ENCODE measurements at places on chromosomes 13 and 19.

- no peak for DNase-seq
Measured at GRCh38 chr19:30670011-30670329, 297.8 kb downstream of the ZNF536 start.

DNA sequence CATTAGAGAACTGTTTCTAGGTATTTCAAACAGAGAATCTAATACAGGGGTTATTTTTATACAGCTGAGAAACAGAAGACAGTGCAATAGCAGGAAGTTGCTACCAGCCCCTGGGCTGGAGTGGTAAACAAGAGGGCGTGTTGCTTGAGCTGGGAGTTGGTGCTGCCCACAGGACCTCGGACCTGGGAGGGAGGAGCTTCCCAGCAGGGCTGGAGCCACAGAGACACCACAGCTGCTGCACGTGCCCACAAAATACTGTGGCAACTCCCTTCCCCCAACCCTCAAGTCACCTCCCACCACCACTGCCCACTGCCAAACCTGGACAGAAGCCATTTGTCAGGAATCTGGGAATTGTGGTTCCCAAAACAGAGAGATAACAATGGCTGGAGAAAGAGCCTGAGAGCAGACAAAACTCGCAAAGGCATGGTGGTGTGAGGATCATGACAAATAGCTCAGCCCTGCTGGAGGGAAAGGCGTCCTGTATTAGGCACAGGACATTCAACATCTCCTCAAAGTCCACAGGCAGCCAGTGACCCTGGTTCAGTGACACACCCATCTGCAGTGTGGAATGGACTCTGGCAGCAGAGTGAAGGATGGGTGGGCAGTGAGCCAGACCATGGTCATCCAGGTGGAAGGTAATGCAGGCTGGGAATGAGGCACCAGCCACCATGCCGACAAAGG is 57.2 kb downstream of the SPATA13 start:
- DNase-seq: no peak

DNA sequence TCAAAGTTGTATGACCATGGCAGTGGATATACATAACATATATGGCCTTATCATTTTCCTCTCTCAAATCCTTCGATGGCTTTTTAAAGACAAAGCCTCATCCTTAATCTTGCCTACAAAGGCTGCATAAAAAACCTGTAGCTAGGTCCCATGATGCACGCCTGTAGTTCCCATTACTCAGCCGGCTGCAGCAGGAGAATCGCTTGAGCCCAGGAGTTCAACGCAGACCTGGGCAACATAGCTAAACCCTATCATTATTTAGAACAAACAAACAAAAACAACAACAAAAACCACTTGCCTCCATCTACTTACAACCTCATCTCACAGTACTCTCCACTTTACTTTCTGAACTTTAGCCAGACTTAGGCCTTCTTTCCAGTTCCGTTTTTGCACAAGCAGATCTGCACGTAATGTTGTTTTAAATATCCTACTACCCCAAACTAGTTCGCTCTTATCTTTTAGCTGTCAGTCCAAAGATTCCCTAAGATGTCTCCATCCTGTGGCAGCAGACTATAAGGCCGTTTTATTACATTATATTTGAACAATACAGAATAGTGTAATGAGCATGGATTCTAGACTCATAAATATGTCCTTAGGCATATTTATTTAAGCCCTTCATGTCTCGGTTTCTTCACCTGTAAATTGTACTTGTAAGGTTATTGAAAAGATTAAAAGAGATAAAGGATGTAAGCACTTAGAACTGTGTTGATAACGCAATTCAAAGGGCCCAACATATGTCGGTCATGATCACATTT is 969 bp upstream of the POMP start:
- no peak for DNase-seq

GRCh38 chr13:40637643-40638042 is 28.8 kb downstream of the FOXO1 start:
- DNase-seq: no peak

DNA sequence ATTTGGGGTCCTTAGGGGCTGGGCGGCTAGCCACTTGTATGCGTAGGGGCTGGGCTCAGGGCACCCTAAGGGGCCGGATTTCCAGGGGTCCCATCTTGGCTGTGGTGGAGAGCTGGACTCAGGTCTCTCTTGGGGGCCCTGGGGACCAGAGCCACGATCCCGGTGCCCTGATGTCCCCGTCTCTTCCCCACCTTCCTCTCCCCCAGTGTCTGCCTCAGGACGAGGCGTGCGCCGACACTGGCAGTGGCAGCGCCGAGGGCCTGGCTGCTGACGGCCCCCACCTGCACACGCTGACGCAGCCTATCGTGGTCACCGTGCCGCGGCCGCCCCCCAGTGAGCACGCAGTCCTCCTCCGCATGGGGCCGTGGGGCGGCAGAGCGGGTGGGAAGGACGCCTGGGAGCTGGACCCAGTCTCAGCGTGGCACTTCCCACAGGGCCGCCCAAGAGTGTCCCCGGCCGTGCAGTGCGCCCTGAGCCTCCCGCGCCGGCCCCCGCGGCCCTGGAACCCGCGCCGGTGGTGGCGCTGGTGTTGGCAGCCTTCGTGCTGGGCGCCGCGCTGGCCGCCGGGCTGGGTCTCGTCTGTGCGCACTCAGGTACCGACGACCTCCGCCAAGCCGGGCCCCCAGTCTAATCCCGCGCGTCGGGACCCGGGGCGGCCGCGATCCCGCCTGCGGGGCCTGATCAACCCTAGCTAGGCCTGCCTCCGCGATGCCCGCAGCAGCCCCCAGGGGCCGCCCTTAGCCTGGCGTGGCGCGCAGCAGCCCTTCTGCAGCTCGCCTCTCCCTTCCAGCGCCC is 2.7 kb upstream of the SNAPC2 start:
- DNase-seq: no peak

GRCh38 chr13:100115693-100116254 is 26.9 kb downstream of the PCCA start:
- DNase-seq: no peak

DNA sequence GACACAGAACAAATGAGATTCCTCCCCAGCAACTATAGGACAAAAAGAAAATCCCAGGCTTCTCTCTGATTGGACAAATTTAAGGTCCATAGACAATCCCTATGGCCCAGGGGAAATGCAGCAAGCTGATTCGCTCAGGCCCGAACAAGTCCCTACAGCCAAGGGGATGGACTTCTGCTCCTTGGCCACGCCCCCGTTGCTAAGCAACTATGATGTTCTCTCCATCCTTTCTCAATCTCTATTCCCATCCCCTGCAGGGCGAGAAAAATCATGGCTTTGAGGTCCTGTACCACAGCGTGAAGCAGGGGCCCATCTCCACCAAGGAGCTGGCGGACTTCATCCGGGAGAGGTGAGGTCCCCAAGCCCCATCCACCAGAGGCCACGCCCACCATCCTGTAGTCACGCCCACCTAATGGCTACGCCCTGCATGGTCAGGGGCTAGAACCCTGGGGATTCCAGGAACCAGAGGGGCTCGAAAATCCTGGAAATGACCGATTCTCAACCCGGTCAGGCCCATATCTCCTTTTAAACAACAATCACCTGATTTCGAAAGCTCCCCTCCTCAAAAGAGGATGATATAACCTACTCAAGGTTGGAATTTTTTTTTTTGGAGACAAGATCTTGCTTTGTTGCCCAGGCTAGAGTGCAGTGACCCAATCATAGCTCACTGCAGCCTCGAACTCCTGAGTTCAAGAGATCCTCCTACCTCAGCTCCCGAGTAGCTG is 11.4 kb downstream of the FCHO1 start:
- no peak for DNase-seq

- DNase-seq: no peak
Measured at GRCh38 chr19:3693025-3693925, 7.0 kb downstream of the PIP5K1C start.

- DNase-seq: no peak
Measured at GRCh38 chr13:107881362-107881761, 334.0 kb downstream of the LIG4 start.

GRCh38 chr19:2416321-2417097 is 10.9 kb downstream of the TIMM13 start:
- no peak for DNase-seq

GRCh38 chr13:75101348-75101747 is 380.6 kb downstream of the TBC1D4 start:
- DNase-seq: no peak

DNA sequence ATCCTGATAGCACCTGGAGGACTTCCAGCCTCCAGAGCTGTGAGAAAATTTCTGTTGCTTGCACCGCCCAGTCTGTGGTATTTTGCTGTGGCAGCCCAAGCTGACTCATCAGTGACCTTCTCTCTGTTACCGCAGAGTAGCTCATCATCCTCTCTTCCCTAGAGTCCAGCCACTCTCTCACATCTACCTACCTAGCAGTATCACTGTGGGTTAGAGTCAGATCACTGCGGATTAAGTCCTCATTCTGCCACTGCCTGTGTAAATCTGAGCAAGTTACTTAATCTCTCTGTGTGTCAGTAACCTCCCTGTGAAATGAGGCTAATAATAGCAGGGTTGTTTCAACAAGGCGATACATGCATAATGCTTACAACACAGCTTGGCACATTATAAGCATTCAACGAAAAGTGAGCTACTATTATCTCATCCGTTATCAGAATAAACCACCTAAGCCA is 40.3 kb upstream of the USPL1 start:
- DNase-seq: peak; percentile 58

GRCh38 chr13:103130146-103130545 is 63.9 kb upstream of the SLC10A2 start:
- DNase-seq: no peak

DNA sequence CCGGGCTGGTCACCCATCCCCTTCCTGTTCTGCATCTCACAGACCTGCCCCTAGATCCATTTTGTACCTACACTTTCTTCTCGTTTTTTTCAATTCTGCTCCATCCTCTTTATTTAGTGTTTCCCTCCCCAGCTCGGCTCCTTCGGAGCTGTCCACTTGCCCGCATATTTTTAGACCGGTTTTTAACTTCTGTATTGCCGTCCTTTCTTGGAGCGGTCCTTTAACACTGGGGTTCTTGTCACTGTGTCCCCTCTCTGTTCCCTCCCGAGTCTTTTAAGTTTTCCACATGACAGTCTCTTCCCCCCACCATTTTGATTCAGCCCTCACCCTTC is 1.7 kb downstream of the ARHGAP35 start:
- DNase-seq: no peak

GRCh38 chr13:90032841-90033493 is 1314.5 kb upstream of the MIR17HG start:
- DNase-seq: no peak

DNA sequence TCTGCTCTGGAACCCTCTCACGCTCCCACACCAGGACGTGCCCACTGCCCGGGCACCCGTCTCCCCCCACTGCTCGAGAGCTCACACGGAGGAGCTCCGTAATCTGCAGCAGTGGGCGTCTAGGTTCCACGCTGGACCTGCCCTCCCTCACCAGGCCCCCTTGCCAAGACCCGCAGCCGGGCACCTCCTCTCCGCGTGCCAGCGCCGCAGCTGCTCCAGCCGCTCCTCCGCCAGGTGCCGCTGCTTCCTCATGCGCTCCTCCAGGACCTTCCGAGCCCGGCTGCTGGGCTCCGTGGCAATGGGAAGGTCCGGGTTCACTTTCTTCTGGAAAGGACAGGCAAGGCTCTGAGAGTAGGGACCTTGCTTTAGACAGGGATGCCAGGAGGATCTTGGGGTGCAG is 35.0 kb upstream of the MATK start:
- DNase-seq: no peak

DNA sequence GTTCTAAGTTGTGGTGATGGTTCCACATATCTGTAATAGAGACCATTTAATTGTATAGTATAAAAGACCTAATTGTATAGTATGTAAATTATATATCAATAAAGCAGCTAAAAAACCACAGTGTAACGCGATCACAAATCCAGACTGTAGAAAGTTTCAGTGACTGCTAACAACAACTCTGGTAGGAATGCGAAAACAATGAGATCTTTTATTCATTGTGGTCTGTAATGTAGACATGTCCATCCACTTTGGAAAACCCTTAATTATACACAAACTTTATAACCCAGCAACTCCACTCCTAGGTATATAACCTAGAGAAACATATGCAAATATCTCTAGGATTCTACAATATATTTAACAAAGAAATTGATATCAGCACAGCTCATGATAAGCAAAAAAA is 549.5 kb downstream of the SLITRK1 start:
- no peak for DNase-seq

DNA sequence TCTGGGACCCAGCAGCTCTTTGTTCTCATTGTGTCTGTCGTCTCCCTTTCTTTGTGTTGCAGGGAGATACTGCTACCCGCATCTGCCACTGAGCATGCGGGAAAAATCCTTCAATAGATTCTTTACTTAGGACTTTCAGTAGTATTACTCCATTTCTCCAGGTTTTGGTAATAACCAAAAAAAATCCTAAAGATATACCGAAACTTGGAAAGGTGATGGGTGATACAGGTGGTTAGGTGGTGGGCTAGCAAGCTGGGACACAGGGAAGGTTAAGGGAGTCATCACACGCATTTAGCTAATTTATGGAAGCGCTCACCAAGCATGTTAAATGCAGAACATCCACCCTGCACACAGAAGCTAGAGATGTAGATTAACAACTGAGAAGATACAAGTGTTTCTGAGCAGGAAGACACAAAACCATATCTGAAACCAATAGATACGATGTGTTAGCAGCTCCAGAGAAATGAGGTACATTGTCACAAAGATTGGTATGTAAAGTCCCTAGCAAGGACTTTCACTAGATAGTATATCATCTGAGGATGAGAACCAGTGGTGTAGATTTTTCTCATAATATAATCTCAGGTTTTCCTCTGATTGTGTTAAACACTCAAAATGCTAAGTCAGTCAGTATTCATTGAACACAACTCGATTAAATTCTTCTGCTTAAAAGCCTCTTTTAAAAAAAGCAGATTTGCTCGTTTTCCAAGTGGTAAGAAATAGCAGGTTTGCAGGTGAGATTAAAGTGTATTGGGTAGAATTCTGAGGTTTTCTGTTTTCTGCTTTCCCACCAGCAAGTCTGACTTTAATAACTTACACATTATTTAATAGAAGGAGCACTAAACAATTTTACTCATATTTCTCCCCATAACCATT is 1.2 kb upstream of the SLAIN1 start:
- no peak for DNase-seq

- no peak for DNase-seq
Measured at GRCh38 chr13:30551189-30551588, 66.5 kb upstream of the USPL1 start.

DNA sequence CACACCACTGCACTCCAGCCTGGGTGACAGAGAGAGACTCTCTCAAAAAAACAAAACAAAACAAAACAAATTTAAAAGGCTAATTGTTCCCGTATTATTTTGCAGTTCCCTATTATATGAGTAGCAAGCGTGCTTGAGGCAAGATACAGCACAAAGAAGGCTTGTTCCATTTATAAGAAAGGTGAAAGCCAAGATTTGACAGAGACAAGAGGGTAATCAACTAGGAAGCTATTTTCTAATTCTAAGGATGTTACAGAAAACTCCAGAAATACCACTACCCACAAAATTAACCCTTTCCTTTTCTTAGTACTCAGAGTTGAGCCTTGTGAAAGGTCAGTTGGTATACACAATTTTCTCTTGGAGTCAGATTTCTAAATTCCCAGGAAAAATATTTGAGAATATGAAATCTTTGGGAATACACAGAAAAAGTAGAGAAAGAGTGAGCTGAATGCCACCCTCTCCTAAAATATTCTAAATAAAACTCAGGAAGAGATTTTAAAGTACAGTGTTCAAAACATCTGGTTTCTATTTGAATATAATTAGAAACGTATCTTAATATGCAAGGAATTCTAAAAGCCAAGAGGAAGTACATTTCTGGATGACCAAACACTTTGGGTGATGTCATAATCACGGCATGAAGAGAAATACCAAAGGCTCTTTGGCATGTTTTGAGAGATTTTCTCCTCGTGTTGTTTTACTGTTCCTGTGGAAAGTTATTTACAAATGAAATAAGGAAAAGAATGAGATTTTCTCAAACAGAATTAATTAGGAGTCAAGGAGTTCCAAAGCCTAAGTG is 63.0 kb upstream of the FLT1 start:
- DNase-seq: peak; percentile 87
